ENCODE measurements at places on chromosomes 4 and X. TPM values are rescaled to one million over a fixed set of nuclear protein-coding genes. Genes with fewer than 3 reads are reported as not detected.

G6PD gene
- total RNA-seq = 86.4 TPM

ADGRL3 gene
- total RNA-seq = 16.9 TPM

HPSE gene
- total RNA-seq = 1.7 TPM

- no peak for DNase-seq
Observed at GRCh38 chr4:104989371-104989770, 157.3 kb upstream of the TET2 start.

- no peak for DNase-seq
Observed at GRCh38 chr4:165667969-165668368, 205.1 kb upstream of the TLL1 start.

DNA sequence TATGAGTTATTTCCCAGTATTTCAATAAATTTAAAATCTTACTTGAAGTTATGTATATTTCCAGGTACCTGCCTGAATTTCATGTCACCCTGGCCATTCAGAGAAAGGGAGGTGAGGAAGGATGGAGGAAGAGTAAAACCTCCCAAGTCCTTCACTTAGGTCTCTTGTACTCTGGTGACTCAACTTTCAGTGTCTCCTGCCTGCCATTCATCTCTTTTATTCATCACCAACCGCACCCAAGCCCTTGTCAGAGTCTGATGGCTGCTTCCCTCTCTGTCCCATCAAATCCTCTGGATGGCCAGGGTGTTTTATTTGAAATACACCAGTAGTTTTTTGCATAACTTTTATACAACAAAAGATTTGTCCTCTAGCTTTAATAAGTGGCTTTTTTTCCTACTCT, 17.8 kb downstream of the TMPRSS11E start:
- DNase-seq = no peak

DNA sequence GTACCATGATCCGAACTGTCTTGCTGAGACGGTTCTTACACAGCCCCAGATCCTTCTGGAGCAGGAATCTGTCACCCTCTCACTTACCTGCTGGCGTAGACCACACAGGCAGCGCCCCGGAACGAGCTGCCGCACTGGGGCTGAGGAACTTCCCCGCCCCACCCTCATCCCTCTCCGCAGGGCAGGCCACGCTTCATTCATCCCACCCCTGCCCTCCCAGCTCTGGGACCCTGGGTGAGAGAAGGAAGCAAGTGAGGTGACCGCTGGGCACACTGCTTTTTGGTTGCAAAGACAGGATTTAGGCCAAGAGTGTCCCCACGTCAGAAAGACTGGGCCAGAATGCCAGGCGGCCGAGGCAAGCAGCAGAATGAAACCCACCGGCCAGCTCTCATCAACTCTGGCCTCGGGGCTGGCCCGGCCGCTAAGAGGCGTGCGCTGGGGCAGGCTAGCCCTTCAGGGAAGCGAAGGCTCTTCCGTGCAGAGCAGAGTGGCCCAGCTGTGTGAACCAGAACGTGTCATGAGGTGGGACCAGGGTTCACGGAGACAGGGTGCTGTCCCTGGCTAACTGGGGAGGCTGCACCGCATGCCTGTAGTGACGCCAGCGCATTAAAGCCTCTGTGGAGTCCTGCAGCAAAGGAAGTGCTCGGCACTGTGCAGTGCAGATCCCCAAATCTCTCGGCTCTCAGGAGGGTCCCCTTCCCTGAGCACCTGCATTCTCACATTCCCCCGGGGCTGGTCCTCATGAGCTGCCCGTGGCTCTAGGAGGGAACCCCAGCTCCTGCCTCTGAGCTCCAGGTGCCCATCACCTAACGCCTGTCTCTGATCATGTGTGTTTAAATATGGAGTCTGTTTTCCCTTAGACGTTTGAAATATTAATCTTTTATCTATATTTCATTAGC, 6.4 kb downstream of the LRPAP1 start:
- DNase-seq = no peak

DNA sequence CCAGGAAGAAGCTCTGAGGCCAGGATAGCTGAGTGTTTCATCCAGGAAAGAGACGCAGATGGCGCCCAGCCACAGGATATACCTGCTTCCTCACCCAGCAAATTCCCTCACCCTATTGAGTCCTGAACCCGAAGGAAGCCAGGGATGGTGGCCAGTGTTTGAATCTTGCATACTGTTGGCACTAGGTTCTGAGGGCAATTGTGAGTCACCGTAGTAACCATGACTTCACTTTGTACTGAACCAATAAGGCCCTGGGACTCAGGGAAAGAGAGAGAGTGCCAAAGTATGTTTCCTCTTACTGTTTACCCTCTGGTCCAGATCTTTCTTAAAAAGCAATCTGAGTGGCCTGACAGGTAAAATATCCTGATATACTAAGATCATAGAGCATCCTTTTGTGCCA, 25.6 kb upstream of the SMIM10L2A start:
- no peak for DNase-seq

DNA sequence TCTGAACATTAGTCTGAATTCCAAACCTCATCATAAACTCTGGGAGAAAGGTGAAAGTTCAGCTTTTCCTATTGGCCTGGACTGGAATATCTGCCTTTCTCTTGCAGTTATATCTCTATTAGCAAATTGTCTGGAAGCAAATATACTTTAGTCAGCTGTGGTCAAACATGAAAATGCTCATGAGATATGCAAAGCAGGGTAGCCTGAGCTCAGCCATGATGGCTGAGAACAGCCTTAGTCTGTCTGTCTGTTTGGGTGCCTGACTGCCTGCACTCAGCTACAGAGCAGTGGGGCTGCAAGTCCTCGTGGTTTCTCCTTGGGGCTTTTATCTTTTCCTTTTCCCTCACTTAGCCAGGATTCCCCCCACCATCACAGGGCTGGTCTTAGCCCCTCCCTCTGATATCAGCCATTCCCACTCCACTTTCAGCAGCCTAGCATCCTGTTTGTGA, 19.5 kb upstream of the PGRMC2 start:
- DNase-seq = no peak

- DNase-seq = no peak
Observed at GRCh38 chr4:28228561-28229491, 1368.2 kb downstream of the STIM2 start.

DNA sequence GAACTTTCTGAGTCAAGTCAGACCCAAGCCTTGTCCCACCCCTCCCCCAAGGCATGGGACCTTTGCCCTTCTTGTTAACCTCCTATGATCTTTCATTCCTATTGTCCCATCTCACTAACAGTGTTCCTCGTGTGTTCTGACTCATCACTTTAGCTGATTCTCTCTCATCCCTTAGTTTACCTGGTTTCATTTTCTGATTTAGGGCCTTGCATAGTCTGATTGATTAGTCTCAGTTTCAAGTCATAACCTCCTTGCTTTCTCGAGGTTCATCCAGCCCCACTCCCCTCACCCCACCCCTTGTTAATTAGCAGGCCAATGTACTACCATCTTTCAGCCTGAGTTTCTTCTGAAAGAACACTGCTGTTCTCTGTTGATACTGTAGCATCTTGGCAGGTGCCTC, 517.4 kb downstream of the RPA4 start:
- no peak for DNase-seq
